Neural progenitor cell (in vitro differentiated cells): ENCODE measurements at places on chromosomes 13 and 19. TPM values are rescaled to one million over a fixed set of nuclear protein-coding genes. Genes with fewer than 3 reads are reported as not detected.

The ANO8 gene
- total RNA-seq: 11.4 and 25.0 TPM in 2 replicates

- no peaks in the 10 kb centered on the region for H3K4me1 ChIP-seq
- no peak overlapping the region for H3K27ac ChIP-seq
- no peak for DNase-seq
- H3K36me3 ChIP-seq: no peaks in the 10 kb centered on the region
Measured at GRCh38 chr13:111638233-111638632, 317.8 kb downstream of the TEX29 start.

GRCh38 chr13:104477261-104477660, 1411.0 kb upstream of the SLC10A2 start:
- no peaks in the 10 kb centered on the region for H3K4me1 ChIP-seq
- DNase-seq: no peak
- H3K4me3 ChIP-seq: no peak overlapping the region
- no peak overlapping the region for H3K27ac ChIP-seq
- H3K27me3 ChIP-seq: no peaks in the 10 kb centered on the region
- H3K36me3 ChIP-seq: no peaks in the 10 kb centered on the region

GRCh38 chr19:11434703-11435056, 241 bp downstream of the ODAD3 start:
- H3K27ac ChIP-seq: no peak overlapping the region
- peaks cover 11% of the 10 kb centered on the region for H3K4me1 ChIP-seq
- peaks cover 5% of the 10 kb centered on the region for H3K36me3 ChIP-seq

The ADGRE3 gene
- not detected in 2 replicates for total RNA-seq
